GM20000 (cell line): ENCODE measurements at places on chromosomes 11 and 22.

GRCh38 chr11:85941380-85941973 lies 86.3 kb downstream of the CCDC83 start:
- DNase-seq, result peak; percentile 65

DNA sequence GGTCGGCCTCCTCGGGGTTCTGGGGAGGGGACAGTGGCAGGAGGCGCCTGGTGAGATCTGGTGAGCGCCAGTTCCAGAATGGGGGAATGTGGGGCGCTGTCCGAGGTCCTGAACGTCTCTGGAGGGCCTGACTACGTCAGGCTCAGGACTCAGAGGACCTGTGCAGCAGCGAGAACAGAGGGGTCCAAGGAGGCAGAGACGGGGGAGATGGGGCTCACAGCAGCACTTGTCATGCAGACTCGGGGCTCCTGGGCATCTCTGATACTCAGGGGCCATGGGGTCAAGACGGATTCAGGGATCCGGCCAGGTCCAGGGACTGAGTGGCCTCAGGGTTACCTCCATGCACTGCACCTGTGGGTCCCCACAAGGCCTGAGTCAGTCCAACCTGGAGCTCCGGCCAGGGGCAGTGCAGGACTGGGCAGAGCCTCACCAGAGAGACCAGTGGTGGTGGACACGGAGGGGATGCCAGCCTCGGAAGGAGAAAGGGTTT lies 92.2 kb downstream of the BRD1 start:
- DNase-seq, result no peak

DNA sequence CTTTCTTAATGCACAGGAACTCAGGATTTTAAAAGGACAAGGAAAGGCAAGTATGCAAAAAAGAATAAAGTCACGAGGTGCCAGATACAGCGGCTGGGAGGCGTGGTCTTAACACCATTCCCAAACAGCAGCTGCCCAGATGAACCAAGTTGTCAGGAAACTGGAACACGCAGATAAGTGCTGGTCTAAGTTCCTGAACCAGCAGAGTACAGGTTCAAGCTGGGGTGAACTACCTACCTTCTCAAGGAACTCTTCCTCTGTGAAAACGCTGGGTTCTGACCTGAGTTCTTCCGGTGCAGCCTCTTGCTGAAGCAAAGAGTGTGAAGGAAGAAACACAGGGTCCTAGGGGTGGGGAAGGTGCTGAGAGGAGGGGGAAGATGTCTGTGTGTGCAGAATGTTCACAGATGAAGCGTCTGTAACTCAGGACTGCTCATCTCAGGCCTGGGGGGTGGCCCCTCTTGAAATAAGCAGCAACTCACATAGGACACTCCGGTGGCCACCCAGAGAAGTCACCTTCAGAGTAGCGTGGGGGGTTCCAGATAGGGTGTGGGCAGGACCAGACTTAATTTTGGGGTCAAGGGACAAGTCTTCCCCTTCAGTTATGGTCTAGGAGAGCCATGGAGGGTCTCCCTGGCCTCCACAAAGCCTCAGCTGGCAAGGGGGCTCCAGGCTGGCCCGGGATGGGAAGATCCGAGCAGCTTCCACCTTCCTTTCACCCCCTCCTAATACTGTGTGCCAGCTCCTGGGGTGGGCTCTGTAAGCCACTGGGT lies 3.2 kb downstream of the TPST2 start:
- no peak for DNase-seq

DNA sequence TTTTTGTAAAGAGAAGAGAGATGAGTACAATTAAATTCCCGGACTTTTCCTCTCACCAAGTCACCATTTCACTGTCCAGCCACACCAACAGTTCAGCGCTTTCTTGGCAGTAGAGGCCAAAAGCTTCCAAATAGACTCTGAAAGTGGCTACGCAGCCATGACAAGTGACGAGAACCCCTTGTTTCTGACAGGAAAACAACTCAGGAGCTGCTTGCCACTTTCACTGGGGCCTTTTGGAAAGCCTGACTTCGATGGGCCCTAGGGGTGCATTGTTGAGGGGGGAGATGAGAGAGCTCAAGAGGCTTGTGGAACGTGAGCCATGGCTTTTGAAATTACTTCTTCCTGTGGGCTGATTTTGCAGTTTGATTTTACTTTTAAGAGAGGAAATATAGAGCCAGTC lies 422.1 kb upstream of the FAT3 start:
- DNase-seq, result no peak

GRCh38 chr11:25928076-25928475 lies 403.9 kb upstream of the ANO3 start:
- no peak for DNase-seq

DNA sequence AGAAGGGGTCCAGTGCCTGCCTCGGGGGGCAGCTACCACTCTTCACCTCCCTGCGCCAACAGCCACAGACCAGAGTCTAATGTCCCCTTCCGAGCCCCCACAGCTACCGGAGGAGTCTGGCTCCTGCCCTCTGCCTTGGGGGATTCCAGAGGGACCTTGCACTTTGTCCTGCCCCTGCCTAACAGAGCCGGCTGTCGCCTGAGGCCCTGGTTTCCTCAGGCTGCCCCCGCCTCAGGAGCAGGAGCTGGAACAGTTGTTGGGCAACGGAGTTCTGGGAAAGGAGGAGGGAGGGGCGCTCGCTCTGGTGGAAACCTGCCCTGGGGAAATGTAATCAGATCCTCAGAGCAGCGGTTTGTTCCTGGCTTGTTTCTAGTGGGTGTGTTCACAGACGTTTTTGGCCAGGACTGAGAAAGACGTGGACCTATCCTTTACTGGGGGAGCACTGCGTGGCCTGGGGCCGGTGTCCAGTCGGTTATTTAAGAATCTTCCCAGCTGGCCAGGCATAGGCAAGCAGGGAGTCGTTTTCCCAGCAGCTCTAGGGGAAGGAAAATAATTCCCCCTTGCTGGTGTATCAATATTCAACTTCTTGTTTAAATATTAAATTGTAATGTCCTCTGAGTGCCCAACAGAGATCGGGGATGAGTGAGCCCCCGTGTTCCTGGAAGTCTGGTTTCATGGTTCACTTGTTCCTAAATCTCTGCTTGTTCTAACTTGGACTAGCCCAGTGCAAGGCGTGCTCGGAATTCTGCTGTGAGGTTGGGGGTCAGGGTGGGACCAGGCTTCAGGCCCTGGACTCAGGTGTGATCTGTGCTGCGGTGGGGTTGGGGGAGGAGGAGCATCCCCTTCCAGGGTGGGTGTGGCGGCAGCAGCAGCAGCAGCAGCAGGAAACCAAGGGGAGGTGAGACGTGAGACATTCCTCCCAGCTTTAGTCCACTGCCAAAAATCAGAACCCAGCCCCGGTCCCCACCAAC lies 32.1 kb downstream of the A4GALT start:
- DNase-seq, result no peak

DNA sequence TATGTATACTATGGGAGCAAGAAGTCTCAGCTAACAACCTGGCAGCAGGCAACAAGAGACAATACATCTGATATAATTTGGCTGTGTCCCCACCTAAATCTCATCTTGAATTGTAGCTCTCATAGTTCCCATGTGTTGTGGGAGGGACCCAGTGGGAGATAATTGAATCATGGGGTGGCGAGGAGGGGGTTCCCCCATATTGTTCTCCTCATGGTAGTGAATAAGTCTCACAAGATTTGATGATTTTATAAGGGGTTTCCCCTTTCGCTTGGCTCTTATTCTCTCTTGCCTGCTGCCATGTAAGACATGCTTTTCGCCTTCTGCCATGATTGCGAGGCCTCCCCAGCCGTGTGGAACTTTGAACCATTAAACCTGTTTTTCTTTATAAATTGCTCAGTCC lies 6.2 kb downstream of the DNAJC24 start:
- no peak for DNase-seq

- DNase-seq, result peak; percentile 36
Observed at GRCh38 chr22:45006111-45006963, 3.5 kb downstream of the PHF21B start.

GRCh38 chr11:32829680-32830412 lies at the start of gene PRRG4:
Gene PRRG4, plus strand, starts transcription at chr11:32829927. Its CDS starts 603 bp downstream, at chr11:32830530.
- DNase-seq, result peak; percentile 88

DNA sequence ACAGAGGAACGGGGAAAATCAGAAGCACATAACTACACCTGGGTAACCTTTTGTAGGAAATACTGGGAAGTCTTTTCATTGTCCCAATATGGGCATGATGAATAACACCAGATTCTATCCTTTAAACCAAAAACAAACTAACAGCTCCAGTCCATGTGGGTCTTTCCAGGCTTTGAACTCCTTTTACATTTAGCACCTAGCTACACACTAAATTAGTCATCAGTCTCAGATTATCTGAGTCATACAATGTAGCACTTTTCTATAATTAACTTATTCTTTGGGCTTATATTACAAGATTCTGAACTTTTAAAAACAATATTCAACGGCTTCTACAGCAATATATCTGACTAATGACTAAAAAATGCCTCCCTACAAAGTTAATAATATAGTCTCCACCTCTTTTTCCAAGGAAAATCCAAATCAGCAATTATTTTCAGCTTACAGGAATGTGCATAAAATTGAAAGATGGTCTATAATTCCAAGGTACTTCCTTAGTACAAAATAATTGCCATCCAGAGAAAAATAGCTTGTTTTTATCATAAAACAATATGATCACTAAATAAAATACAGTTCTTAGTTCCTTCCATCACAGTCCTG lies 26.3 kb downstream of the STK33 start:
- DNase-seq, result peak; percentile 23

- DNase-seq, result no peak
Observed at GRCh38 chr22:35663371-35663770, 15.1 kb downstream of the APOL6 start.

- no peak for DNase-seq
Observed at GRCh38 chr11:23865341-23865975, 631.4 kb upstream of the LUZP2 start.

DNA sequence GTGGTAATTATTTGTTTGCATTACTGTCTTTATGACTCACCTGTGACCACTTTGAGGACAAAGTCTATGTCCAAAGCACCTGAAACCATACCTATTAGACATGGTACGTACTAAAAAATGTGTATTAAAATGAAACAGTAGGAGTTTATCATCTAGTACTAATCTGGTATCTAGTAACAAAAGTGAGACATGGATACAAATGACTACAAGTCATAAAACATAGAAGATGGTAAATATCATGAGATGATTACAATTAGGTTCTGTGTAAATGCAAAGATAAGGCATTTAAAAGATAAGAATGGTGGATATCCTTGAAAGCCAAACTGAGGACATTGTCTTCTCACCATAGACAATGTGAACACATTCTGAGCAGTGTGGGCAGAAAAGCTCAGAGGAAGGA lies 113.5 kb upstream of the GUCY1A2 start:
- no peak for DNase-seq

GRCh38 chr22:30883586-30884145 lies 84.9 kb downstream of the MORC2 start:
- DNase-seq, result no peak

- DNase-seq, result peak; percentile 86
Observed at GRCh38 chr22:20418211-20418788, 19.3 kb downstream of the SCARF2 start.

DNA sequence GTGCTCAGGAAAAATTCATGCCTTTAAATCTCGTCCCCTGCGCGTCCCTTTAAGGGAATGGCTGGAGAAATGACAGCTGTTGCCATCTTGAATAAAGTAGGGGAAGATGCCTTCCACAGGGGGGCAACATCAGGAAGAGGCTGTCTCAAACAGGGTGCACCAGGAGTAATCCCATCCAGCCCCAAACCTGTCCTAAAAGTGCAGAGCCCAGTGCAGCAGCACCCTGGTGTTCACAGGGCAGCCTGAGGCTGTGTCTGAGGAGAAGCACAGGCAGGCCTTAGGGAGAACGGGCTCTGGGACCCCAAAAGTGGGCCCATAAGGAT lies 10.8 kb upstream of the C11orf96 start:
- DNase-seq, result no peak

GRCh38 chr11:27540051-27540450 lies 33.5 kb upstream of the LIN7C start:
- DNase-seq, result no peak

GRCh38 chr11:109584001-109584972 lies 162.3 kb downstream of the C11orf87 start:
- no peak for DNase-seq

GRCh38 chr11:65182258-65183170 lies 786 bp downstream of the CAPN1 start:
- peak; percentile 54 for DNase-seq

GRCh38 chr22:21661991-21662390 lies 3.8 kb upstream of the PPIL2 start:
- no peak for DNase-seq

DNA sequence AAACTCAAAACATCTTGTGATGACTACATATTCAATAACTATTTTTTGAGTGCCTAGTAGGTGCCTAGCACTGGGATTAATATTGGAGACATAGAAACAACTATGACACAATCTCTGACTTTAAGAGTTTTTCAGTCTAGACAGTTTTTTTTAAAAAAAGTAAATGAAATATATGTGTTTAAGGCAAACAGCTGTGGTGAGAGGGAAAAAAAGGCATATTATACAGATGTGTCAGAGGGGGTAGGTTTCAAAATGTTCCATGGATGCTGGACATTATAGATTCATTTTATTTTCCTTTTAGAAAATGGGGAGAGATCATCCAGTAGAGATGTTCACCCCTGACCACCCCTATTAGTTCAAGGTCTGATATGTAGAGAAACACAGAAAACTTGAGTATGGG lies 90.8 kb downstream of the LUZP2 start:
- no peak for DNase-seq

GRCh38 chr11:61709572-61709971 lies 29.4 kb downstream of the DAGLA start:
- DNase-seq, result no peak

- DNase-seq, result peak; percentile 12
Observed at GRCh38 chr11:80816966-80817365, 1376.1 kb upstream of the TENM4 start.

DNA sequence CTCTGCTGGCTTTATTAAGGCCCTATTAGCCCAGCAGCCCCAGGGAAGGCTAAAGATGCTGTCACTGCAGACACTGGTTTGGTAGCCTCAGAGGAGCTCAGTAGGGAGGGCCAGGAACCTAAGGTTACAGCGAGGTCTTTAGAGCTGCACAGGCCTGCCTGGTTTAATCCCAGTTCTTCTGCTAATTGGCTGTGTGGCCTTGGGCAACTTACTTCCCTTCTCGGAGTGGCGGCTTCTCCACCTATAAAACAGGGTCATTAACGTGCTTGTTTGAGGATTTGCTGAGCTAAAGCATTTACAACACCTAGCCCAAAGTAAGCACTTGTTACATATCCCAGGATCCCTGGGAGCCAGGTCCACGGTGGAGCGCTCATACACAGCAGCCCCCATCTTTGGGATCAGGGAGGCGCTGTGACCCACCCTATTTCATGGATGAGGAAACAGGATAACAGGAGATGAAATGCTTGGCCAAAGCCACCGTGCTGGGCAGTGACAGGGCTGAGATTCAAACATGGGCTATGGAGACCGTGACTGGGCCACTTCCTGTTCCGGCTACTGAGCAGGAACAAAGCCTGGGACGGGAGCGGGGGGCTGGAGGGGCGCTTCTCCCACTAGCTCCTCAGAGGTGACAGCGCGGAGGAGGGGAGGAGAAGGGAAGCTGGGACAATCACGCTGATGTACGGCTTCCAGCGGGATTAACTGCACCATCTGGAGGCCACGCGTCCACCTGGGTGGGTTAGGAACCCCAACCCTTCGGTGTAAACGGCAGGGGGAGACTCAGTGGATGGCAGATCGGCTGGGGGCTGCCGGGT lies 61.5 kb downstream of the IGLL1 start:
- DNase-seq, result no peak
